ENCODE measurements at places on chromosomes 13 and 19. TPM values are rescaled to one million over a fixed set of nuclear protein-coding genes. Genes with fewer than 3 reads are reported as not detected.

Gene CGB2
- total RNA-seq = not detected

DNA sequence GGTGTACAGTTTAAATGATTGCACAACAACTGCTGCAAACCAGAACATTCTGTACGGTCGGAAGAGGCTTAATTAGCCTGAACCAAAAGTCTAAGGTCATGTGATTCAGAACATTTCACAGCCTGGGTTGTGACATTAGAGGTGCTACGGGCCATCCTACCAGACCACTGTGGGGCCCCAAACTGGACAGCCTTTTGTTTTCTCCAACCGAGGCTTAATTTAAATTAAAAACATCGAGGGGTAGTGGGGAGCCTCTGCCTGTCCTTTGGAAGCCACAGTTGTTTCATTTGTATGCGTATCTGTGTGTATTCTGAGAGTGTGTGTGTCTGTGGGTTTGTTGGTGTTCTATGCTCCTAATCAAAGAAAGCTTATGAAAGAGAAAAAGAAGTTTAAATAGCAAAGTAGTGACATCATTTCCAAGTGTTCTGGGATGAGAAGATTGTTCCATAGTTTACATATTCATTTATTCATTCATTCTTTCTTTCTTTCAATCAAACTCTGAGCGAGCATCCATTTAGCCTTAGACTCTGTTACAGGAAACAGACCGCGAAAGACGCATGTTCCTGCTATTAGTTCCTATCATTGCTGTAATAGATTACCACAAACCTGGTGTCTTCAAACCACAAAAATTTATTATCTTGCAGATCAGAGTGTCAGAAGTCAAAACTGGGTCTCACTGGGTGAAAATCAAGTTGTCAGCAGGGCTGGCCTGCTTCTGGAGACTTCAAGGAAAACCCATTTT lies 444.8 kb downstream of the FOXO1 start:
- no peaks in the 10 kb centered on the region for H3K36me3 ChIP-seq
- no peak overlapping the region for H3K27ac ChIP-seq
- no peak overlapping the region for H3K4me3 ChIP-seq
- H3K4me1 ChIP-seq = peaks cover 32% of the 10 kb centered on the region

Gene ZNF556
- total RNA-seq = 0.11 TPM

Gene VSTM1
- total RNA-seq = not detected

DNA sequence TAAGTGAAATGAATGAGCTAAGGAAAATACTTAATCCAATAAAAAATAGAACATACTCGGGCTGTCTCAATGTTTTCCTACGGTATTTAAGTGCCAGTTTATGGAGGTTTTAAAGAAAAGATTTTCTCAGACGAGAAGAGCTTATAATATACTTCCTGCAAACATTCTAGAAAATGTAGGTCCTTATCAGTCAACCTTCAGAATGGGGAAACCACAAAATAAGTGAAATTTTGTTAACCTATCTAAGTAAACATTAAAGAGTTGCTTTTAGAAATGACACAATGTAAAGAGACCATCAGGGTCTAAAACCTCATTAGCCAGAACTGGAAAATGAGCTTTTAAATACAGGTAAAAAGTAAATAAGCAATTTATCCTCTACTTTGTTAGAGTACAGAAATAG lies 12.1 kb downstream of the MIR17HG start:
- DNase-seq = no peak
- H3K36me3 ChIP-seq = peaks cover 28% of the 10 kb centered on the region
- peaks cover 7% of the 10 kb centered on the region for H3K4me1 ChIP-seq
- H3K27ac ChIP-seq = no peak overlapping the region
- no peak overlapping the region for H3K4me3 ChIP-seq
- H3K27me3 ChIP-seq = no peaks in the 10 kb centered on the region

Gene SIGLEC8
- total RNA-seq = not detected

- H3K27me3 ChIP-seq = peaks cover 4% of the 10 kb centered on the region
- H3K36me3 ChIP-seq = peaks cover 23% of the 10 kb centered on the region
- peak overlapping the region; percentile 79 for H3K4me3 ChIP-seq
- DNase-seq = no peak
Observed at GRCh38 chr19:53156850-53157249, 2.0 kb downstream of the ZNF347 start.

GRCh38 chr19:7883105-7883504 lies 5.2 kb upstream of the LRRC8E start:
- H3K36me3 ChIP-seq = no peaks in the 10 kb centered on the region
- H3K27ac ChIP-seq = no peak overlapping the region
- no peak for DNase-seq
- peaks cover 3% of the 10 kb centered on the region for H3K4me1 ChIP-seq
- H3K27me3 ChIP-seq = peaks cover 31% of the 10 kb centered on the region

- no peaks in the 10 kb centered on the region for H3K27me3 ChIP-seq
- H3K36me3 ChIP-seq = peaks cover 39% of the 10 kb centered on the region
- DNase-seq = peak; percentile 54
- peaks cover 8% of the 10 kb centered on the region for H3K4me1 ChIP-seq
Observed at GRCh38 chr19:36060430-36060829, 5.7 kb downstream of the WDR62 start.

GRCh38 chr13:46721054-46721453 lies 75.9 kb downstream of the ESD start:
- no peak overlapping the region for H3K4me3 ChIP-seq
- H3K36me3 ChIP-seq = peaks cover 23% of the 10 kb centered on the region
- H3K27ac ChIP-seq = no peak overlapping the region

Gene CEACAM20
- not detected for total RNA-seq

DNA sequence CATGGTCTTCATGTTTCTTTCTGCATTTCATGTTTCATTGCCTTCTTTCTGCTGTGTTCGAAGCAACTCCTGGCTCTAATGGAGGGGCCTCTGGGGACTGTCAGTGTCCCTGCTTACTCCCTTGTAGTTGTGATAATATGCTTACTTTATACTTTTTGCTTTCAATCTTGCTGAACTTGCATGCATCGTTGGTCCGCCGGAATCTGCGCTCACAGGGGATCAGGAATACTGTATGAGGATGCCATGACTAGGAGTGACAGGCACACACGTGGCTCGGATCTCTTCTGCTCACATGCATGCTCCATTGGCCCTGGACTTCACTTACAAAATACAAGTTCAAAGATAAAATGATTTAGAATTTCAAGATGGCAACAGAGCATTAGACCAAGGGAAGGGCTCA lies 108.8 kb downstream of the SIPA1L3 start:
- peaks cover 35% of the 10 kb centered on the region for H3K4me1 ChIP-seq
- no peak for DNase-seq
- H3K27ac ChIP-seq = 0 out of 2 replicates have a peak overlapping the region, but pooled peaks have one; percentile 1
- no peaks in the 10 kb centered on the region for H3K36me3 ChIP-seq
- H3K4me3 ChIP-seq = no peak overlapping the region

Gene SIGLEC11
- total RNA-seq = not detected

Gene TSKS
- 0.30 TPM for total RNA-seq

Gene SHANK1
- total RNA-seq = 3.9 TPM

- no peak overlapping the region for H3K4me3 ChIP-seq
- H3K27me3 ChIP-seq = no peaks in the 10 kb centered on the region
- no peaks in the 10 kb centered on the region for H3K4me1 ChIP-seq
Observed at GRCh38 chr13:100951016-100951415, 276.4 kb upstream of the TMTC4 start.

- H3K27ac ChIP-seq = no peak within 1 kb of the TSS
- peaks cover 12% of the 10 kb centered on the region for H3K27me3 ChIP-seq
- DNase-seq = no peak
- H3K36me3 ChIP-seq = no peaks in the 10 kb centered on the region
- no peak within 1 kb of the TSS for H3K4me3 ChIP-seq
Observed at GRCh38 chr19:17751103-17751911, at the start of gene FCHO1. TSS of gene FCHO1 (plus strand) at chr19:17751477. CDS start at chr19:17755165, 3,688 bp downstream.

All from WTC11 (cell line).